ENCODE measurements at places on chromosomes 1 and 21.
A peak's percentile ranks its signal among the peaks of the same experiment; 100 is the strongest.

DNA sequence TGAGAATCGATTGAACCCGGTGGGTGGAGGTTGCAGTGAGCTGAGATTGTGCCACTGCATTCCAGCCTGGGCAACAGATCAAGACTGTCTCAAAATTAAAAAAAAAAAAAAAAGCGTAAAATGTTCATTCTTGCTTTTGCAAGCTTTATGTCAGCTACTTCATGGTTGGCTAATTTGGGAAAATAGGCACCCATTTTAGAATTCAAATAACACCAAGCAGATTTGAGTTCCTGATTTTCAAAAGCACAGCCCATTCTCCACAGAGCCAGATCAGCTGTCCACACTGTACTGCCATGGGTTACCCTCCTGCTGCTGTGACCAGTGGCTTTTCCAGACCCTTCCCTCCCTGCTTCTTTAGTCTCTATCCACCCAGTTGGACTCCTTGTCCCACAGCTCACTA is 4.4 kb downstream of the THEM5 start:
- no peak for DNase-seq

DNA sequence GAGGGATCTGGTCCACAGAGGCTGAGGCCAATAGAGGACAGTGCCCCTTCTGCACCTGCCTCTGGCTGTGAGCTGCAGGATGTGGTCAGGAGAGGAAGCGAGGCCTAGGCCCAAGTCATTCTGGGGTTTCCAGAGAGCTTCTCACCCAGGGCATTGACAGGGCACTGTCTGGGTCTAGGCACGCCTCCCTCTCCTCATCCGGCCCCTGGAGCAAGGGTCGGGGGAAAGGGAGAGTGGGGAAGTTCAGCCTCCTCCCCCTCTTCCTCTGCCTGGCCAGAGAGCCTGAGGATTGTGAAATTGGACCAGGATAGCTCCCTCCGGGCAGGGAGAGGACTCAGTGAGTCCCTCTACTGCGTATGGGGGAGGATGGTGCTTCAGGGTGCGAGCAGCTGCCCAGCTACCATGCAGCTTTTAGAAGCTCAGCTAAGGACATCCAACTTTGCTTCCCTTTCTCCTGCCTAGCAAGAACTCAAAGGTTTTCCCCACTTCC is 6.3 kb upstream of the INAVA start:
- DNase-seq = peak; percentile 83

GRCh38 chr1:109788695-109789521 is 25.2 kb upstream of the EPS8L3 start:
- DNase-seq = no peak

DNA sequence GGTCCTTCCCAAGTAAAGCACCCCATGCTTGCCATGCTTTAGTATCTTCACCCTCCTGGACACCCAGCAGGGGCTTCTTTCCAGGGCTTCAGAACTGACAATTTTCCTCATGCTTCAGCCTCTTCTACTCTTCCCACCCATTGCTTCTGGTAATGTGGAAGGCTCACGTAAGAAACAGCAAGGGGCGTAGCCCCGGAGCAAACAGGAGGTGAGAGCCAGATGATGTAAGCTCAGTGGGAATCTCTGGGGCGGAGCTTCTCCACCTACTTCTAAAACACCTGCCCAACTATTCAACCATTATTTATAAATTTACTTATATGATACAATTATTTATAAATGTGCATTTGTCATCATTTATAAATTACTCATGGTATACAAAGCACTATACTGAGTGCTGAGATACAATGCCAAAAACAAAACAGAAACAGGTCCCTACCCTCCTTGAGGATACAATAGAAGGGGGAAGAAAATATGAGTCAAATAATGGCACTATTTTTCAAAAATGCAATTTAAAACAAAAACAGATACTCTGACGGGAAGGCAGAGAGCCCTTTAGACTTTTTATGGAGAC is 140.1 kb upstream of the CAMK1G start:
- DNase-seq = no peak

GRCh38 chr1:224592636-224593582 is 23.2 kb upstream of the CNIH3 start:
- no peak for DNase-seq

- DNase-seq = no peak
Measured at GRCh38 chr1:26003262-26003661, 5.4 kb upstream of the PAFAH2 start.

DNA sequence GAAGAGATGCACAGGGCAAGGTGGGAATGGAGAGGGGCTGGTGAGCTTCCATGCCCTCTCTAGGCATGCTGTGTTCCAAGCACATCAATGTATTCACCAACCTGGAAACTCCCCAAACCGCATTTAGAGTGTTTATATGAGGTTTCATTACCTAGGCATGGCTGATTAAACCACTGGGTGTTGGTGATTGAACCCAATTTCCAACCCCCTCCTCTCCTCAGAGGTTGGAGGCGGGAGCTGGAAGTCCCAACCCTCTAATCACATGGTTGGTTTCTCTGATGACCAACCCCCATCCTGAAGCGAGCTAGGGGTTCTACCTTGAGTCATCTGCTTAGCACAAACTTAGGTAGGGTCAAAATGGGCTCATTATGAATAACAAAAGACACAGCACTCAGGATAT is 3.0 kb upstream of the PPIE start:
- DNase-seq = no peak
